ENCODE measurements at places on chromosomes 3 and 15.

DNA sequence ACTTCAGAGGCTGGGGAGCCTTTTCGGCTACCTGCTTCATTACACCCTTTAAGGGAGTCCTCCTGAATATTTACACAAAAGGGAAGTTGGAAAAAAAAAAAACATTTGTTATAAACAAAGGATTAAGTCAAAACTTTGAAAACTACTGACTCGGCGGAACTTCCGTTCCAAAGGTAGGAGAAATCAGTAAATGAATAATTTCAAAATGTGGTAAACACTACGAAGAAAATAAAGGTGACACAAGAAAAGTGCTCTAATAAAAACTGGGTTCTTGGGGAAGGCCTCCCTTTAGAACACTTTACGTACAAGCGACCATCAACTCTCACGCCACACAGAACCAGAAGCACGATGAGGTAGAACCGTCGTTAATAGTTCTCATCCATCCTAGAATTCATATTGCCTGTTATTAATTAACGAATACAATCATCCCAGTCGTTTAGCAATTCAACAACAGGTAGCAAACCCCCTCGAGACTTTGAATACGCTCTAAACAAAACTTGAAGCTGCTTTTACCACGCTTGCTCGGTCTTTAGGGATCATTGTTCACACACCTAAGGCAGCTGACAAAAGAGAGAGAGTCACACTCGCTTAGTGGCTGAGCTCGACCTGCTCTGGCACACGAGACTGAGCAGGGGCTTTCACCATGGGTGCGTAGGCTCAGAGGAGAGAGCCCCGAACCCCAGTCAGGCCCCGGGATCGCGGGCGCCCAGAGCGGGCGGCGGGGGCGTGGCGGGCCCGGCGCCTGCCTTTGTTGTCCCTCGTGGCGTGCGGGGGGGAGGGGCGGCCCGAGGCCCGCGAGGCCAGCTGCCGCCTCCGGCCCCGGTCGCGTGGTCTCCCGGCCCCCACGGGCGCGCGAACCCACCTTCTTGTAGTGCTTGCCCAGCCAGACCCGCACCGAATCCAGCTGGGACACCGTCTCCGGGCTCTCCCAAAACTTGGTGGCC, 680 bp downstream of the SMARCC1 start:
- peak; percentile 64 for DNase-seq

DNA sequence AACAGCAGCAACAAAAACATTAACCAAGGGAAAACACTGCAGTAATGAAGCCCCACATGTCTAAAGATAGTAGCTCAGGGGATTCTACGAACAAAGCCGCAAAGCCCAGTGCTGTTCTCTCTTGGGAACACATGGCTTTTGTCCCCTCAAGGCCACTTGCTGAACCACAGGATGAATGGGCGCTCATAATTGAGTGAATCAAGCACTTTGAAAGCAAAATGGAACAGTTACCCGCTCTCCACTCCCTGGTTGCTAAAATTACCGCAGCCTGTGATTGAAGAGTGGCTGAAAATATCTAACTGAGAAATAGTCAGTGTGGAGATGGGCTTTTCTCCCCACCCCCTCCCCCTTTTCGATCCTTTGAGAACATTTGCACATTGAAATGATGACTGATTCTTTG, 39.6 kb downstream of the RASGRF1 start:
- no peak for DNase-seq

DNA sequence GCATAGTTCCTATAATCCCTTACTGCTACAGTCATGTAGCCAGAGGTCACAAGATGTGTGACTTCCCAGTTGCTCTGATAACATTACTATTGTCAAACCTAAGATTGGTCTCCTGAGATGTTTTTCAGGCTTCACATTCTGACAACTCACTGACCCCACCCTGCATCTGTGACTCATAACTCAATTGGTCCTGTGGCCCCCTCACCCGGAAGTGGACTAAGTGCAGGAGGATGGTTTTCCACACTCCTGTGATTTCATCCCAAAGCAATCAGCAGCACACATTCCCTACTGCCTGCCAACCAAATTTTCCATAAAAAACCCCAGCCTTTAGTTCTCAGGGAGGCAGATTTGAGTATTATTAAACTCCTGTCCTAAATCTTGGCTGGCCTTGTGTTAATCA, 564.9 kb upstream of the ZNF385D start:
- DNase-seq, result no peak

DNA sequence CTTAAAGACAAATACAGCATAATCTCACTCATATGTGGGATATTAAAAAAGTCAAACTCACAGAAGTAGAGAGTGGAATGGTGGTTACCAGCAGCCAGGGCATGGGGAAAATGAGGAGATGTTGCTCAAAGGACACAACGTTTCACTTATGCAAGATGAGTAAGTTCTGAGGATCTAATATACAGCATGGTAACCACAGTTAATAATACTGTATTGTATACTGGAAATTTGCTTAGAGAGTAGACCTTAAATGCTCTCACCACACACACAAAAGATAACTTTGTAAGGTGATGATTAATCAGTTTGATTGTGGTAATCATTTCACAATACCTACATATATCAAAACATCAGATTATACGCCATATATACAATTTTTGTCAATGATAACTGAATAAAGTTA, 60.0 kb downstream of the MYH15 start:
- no peak for DNase-seq

DNA sequence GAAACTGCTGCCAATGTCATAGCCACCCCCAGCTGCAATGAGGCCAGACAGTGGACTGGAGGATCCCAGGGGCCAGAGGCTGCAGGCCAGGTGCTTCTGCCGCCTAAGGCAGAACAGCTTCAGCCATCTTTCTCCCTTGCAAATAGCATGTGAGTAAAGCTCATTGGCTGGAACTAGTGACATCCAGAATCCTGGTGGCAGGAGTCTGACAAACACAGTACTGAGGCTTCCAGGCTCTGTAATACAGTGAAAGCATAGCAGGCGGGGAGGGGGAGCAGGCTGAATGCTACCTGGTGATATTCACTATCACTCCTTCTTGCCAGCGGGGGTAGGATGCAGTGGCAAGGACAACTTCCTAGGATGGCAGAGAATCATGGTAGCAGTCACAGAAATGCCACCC, 36.5 kb upstream of the TBC1D21 start:
- DNase-seq, result no peak

GRCh38 chr3:34319881-34320280, 521.5 kb downstream of the PDCD6IP start:
- no peak for DNase-seq

DNA sequence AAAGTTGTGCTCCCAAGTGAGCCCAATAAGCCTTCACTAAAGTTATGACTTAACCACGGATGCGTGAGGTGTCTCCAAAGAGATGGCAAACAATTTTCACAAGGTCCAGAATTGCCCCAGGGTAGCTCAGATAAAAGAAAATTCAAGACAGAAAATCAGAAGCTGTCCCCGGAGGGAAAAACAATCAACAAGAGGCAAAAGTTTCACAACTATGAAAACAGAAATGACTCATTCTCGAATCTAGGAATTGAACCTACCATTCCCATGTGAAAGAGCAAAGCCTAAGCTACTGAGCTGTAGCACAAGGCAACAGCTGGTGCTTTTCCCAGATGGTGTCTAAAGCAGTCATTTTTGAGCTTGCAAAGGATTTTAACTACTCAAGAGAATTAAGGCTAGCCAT, 33.5 kb upstream of the MKRN3 start:
- no peak for DNase-seq

DNA sequence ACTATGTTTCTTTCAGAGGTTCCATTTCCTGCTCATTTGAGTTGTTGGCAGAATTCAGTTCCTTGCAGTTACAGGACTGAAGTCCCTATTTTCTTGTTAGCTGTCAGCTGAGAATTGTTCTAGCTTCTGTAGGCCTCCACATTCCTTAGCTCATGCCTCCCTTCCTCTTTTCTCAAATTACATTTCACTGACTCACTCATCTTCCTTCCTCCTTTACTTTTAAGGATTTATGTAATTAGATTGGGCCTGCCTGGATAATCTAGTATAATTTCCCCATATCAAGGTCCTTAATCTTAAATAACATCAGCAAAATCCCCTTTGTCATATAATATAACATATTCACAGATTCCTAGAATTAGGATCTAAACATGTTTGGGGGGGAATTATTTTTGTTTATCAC, 40.6 kb upstream of the RBMS3 start:
- DNase-seq, result no peak

- no peak for DNase-seq
Observed at GRCh38 chr3:193640728-193641439, 47.9 kb downstream of the OPA1 start.

GRCh38 chr3:61715886-61716527, 154.6 kb downstream of the PTPRG start:
- no peak for DNase-seq

- no peak for DNase-seq
Observed at GRCh38 chr3:160544844-160545503, 20.4 kb downstream of the KPNA4 start.

- no peak for DNase-seq
Observed at GRCh38 chr15:76398317-76399104, 61.9 kb downstream of the ISL2 start.

GRCh38 chr3:122674339-122674738, 6.3 kb upstream of the PARP14 start:
- DNase-seq, result no peak

DNA sequence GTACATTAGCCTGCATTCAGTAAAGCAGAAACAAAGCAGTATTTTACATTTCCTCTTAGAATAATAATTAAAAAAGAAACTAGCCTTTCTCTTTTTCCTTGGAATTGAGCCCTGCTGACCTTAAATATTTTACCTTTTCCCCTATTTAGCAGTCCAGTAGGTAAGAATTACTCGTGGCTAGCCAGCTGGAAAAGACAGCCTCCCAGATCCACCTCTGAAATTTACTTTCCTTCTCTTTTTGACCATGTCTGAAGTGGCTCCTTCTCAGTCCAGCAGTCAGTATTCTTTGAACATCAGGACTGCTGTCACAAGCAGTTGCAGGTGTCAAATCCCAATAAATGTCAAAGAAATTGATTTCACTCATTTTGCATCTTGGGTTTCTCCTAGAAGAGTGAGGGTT, 311.5 kb upstream of the DCBLD2 start:
- DNase-seq, result no peak

- DNase-seq, result no peak
Observed at GRCh38 chr15:39596358-39597051, 15.6 kb downstream of the THBS1 start.

DNA sequence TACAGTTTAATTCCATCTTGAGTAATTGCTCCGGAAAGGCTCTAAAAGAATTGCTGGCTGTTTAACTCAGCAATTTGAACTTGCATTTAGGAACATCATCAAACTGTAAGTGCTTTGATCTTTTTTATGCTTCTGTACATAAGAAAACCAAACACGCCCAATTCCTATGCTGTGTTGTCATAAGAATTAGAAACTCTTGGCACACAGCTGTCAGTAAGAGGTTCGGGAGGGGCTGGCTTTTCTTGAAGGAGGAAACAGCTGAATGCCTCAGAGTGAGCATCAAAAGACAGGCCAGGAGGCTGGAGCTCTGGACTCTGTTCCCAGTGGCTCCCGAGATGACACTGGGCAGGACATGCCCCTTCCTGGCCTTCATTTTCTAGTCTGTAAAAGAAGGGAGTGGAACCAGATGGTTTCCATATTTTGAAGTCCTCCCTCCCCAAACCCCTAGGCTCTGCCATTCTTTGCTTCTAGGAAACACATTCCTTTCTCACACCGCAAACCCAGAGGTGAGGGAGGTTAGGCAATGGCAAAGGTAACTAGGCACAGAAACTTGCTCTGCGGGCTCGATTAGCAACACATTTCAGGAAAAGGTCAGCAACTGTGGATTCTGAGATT, 73.7 kb upstream of the DLG1 start:
- DNase-seq, result no peak

GRCh38 chr3:177026505-177027277, 170.6 kb downstream of the TBL1XR1 start:
- DNase-seq, result no peak

GRCh38 chr3:141262308-141262705, 30.7 kb downstream of the PXYLP1 start:
- DNase-seq, result no peak

- no peak for DNase-seq
Observed at GRCh38 chr3:153892126-153892525, 229.1 kb upstream of the ARHGEF26 start.

GRCh38 chr3:30438126-30438525, 168.3 kb upstream of the TGFBR2 start:
- DNase-seq, result no peak

DNA sequence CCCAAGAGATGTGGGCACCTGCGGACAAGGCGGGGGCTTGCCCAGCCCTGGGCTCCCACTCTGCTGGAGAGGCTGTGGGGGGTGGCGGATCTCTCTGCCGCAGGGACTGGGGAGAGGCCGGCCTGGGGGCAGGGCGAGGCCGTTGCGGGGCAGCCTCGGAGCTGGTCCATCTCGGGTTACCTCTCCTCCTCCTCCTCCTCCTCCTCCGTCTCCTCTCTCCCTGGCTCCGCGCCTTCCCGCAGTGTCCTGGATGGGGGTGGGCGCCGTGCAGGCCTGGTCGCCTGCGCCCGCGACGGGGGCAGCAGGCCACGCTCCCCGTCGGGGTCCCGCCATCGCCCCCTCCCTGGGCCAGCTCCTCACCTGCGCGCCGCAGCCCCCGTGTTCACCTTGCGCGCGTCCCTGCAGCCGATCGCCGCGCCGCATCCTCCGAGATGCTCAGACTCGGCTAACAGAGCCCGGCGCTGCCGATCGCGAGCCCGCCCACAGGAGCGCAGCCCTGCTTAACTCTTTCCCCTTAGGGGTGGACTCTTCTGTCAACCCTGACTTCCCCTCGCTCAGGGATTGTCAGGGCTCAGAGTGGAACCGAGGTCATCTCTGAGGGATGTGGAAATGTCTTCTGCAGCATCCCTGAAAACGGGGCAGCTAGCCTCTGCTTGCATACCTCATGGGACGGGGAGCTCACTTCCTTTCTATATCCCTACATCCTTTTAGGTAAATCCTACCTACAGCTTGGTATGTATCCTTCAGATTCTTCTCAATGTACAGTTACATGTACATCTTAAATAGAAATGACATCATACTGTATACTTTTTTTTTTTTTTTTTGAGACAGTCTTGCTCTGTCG, at the start of gene PRRT3:
PRRT3 (minus strand) TSS at position 447 of the 844 bp plus-strand sequence. CDS start 2,293 bp downstream, outside the sequence.
- no peak for DNase-seq

DNA sequence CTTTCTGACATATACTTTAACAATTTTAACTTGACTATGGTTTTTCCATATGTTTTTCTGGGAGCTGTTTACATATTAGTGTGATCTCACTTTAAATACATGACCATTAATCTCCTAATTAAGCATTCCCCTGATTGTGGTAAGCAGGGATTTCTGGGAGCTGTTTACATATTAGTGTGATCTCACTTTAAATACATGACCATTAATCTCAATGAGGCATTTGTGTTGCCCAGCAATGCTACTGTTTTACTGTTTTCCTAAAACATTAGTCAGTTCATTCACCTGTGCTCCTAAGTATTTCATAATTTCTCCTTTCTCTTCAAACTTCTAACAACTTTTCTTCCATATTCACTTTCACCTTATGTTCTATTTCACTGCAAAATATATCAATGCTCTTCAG, 3.6 kb upstream of the GRAMD1C start:
- no peak for DNase-seq

DNA sequence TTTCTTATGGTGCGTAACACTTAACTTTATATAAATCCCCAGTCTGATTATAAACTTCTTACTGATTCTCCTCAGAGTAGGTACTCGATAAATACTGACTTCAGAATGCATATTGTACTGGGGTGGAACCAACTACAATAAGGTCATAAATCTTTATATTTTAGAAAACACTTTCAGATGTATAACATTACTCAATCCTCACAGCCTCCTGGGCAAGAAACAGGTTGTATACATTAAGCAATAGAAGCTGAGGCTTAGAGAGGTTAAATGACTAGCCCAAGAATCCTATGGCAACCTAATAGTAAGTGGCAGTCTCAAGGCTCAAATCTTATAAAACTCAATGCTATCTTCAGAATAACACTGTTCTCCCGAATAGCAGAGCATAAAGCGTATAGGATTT, 9.1 kb downstream of the VPS13C start:
- DNase-seq, result no peak

GRCh38 chr3:38490281-38491030, 5.7 kb upstream of the EXOG start:
- DNase-seq, result no peak

All from naive thymus-derived CD8-positive, alpha-beta T cell (primary cell).